ENCODE measurements at places on chromosomes 5 and 9.

- no peak for DNase-seq
Observed at GRCh38 chr9:121720311-121721057, 69.0 kb downstream of the DAB2IP start.

DNA sequence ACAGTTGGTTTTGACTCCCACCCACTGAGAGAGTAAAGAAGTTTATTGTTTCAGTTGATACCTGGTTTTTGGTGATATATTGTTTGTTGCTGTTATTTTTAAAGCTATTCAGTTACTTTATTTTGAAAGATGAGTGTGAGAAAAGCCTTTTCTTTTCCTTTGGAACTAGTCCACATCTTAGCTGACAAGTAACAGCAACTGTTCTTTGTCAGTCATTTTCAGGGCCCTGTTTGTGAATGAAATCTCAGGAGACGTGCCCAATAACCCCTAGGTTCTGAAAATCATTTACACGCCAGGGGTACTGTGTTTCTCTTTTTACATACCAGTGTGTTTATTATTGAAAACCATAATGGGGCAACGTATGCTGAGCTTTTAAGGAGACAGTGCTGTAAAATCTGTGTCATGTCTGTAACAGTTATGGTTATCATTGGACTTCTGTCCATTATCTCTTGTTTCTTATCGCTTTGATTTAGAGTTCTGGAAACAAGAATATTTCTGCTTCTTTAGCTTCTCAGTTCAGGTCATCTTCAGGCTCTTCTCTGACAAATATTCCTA lies 75.0 kb downstream of the LIX1 start:
- DNase-seq, result no peak

DNA sequence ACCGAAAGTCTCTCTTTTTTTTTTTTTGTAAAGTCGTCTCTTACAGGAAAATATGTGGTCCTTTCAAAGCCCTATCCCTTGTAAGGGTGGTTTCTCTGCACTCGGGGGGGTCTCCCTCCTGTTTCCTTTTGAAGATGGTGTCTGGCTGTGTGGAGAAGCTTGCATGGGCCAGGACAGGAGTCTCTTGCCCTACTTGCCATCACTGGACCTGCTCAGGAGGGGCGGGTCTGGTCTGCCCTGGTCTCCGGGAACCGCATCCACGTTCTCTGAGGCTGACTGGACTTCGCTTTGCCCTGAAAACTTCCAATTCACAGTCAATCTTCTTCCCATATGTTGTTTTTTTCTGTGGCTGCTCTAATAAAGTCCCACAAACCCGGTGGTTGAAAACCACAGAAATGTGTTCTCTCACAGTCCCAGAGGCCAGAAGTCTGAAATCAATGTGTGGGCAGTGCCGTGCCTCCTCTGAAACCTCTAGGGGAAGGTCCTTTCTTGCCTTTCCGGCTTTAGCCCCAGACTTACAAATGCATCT lies 92.9 kb upstream of the IER5L start:
- no peak for DNase-seq

DNA sequence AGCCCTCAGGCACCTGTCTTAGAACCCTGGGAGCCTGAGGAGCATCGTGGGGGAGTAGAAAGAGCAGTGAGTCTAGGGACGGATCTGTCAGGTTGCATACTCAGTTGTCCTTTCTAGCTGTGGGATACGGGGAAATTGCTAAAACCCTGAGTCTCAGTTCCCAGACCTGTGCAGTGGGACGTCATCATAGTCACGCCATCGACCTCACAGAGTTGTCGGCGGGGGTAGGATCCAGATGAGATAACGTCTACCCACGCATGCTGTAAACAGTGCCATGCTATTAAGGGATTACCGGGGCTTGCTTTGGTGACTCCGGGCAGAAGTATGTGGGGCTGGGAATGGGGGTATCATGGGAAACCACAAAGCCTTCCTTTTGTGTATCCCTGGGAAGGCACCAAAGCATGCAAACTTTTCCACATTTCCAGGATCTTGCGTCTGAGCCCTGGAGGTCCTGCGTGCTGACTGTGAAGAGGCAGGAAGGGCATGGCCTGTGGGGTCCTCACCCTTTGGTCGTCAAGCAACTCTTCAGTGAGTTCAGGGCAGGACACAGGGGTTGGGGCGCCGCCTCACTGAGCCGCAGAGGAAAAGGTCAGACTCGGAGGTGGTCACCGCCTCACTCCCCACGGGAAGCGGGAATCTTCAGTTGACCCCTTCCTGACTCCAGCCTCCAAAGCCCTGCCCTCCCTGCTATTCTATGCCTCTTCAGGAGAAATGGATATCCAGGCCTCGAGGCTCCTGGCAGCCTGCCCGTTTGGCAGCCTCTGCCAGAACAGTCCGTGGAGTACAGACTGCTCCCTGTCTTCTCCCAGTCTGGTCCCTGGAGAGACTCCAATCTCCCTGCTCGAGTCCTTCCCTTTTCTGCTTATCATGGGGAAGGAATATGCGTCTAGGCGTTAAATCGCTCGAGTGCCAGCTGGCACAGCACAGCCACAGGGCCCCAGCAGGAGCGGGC lies 186.8 kb upstream of the KLF9 start:
- DNase-seq, result no peak

- no peak for DNase-seq
Observed at GRCh38 chr5:83265318-83265717, 188.0 kb downstream of the XRCC4 start.

DNA sequence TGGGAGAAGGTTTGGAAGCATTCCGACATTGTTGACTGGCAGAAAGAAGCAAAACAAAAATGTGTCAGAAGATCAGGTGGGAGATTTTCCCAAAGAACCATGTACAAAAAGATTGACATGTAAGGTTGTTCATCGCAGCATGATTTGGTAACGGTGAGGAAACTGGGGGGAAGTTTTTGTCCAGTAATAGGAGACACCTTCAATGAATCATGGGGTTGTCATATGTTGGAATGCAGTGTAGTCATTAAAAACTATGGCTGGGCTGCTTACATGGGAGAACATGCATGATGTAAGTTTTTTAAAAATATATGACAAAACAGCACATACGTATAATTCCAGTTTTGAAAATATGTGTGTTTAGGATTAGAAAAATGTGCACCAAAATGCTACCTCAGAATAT lies 50.5 kb downstream of the HSD17B3 start:
- no peak for DNase-seq

GRCh38 chr5:163658702-163659567 lies 153.5 kb downstream of the MAT2B start:
- no peak for DNase-seq

- no peak for DNase-seq
Observed at GRCh38 chr9:110814159-110814558, 145.6 kb downstream of the MUSK start.

DNA sequence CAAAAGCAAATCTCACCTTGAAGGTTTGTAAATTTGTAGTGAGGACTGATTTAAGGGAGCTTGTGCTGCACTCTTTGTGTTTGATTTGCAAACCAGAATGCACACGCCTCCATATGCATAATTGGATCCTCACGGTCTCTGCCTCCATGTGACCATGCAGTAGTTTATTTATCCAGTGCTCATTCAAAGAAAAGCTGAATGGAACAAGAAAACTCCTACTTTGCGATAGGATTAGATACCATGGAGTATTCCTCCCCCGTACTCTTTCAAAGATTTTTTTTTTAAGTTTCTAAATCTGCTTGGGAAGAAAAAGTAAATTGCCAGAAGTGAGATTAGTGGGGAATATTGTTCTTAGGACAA lies 290.4 kb upstream of the TUT7 start:
- DNase-seq, result no peak
